Stimulated activated CD4-positive, alpha-beta T cell treated with anti-CD3 and anti-CD28 coated beads, Interleukin-12 subunit alpha, Interleukin-12 subunit beta, amount 100 ng/mL, for 4 hours (primary cell): ENCODE measurements at places on chromosomes 2 and 18.

DNA sequence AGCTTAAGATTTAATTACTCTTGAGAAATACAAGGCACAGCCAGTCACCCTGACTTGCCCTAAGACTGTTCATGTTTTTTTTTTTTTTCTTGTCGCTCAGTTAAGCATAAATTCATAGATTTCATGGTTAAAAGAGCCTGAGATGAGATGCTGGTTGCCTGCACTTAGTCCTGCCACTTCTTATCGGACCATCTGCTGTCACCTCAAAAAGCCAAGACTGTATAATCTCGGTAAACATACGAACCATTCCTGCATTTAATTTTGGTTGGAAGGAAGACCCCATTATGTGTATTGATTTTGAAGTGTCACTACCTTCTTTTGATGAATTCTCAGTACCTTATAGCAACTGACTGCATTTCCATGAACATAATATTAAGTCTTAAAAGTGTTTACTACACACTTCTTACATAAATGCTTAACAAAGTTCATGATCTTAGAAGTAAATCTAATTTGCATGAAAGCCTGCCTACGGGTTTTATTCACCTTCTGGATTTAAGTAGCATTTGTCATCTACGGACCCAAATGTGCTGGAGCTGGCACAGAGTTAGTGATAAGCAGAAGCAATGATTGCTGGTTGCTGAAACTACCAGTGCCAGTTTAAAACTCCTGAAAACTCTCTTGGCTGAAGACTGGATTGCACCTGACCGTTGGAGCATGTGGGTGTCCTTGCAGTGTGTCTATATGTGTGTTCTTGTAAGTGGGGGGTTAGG is 843.4 kb downstream of the TMEM182 start:
- DNase-seq = no peak

DNA sequence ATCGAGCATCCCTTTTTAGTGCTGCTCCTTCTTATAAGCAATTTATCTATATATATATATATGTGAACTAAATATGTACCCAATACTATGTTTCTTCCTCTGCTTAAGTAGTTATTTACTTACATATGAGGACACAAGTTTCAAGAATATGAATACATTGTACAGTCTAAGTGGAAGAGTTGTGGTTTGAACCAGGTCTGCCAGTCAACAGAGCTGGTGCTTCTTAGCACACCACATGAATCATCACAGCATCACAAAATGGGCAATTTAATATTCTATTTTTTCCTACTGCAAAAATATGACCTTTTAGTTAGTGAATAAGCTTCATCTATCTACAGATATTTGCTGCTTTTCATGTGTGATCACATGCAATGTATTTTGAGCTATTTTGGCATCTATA is 64.4 kb upstream of the SPAG16 start:
- DNase-seq = no peak

DNA sequence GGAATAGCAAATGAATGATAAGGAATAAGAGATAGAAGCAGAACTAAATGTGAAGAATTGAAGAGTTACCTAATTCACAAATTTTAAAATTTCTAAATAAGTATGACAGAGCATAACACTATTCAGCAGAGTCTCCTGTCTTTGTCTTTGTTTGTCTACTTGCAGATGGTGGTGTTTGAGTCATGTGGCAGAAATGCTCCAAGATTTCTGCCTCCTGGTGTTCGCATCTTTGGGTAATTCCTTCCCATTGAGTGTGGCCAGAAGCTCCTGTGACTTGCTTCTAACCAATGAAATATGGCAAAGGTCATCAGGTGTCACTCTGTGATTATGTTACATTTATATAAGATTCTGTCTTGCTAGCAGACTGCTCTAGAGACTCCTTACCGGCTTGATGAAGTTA is 45.6 kb upstream of the GALNT3 start:
- no peak for DNase-seq

GRCh38 chr2:203016716-203017115 is 2.0 kb downstream of the NBEAL1 start:
- no peak for DNase-seq

- no peak for DNase-seq
Measured at GRCh38 chr2:201959198-201959597, 74.5 kb upstream of the FZD7 start.

GRCh38 chr2:231018184-231018583 is 19.1 kb upstream of the C2orf72 start:
- DNase-seq = no peak

- no peak for DNase-seq
Measured at GRCh38 chr2:160087854-160088745, 25.7 kb upstream of the PLA2R1 start.

DNA sequence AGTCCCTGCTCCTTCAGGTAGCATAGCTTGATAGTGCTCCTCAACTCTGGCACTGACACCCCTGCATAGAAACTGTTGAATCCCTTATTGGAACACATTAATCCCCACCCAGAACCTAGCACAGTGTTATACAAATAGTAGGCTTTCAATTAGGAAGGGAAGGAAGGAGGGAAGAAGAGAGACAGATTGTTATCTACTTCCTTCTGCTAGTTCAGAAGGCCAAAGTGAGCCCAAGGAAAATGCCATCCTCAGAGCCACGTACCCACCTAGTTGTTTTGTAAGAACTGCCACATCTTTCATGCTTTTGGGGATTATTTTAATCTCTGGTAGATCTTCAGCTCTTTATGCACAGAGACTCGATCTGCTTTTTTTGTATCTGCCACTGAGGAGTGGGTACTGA is 75.1 kb downstream of the CLHC1 start:
- DNase-seq = no peak

- DNase-seq = no peak
Measured at GRCh38 chr2:181440919-181441318, 16.3 kb upstream of the ITGA4 start.

DNA sequence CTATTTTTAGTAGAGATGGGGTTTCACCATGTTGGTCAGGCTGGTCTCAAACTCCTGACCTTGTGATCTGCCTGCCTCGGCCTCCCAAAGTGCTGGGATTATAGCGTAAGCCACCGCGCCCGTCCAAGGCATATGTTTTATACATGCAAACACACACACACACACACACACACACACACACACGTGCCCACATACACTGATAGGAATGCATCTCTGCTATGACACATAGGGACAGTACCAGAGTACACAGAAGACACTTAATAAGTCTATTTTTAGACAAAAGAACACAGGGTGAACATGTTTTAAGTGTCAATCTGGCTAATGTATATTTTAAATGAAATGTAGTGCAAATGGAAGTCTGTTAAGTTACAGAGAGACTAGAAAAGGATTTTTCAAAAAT is 10.7 kb upstream of the RNF103 start:
- no peak for DNase-seq

DNA sequence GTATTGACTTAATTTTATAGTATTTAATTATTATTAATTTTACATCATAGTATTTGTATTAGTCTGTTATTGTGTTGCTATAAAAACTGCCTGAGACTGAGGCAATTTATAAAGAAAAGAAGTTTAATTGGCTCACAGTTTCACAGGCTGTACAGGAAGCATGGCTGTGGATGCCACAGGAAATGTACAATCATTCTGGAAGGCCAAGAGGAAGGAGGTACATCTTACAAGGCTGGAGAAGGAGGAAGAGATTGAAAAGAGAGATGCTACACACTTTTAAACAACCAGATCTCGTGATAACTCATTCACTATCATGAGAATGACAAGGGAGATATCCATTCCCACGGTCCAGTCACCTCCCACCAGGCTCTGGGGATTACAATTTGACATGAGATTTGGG is 2019.4 kb upstream of the PIK3C3 start:
- DNase-seq = no peak

- DNase-seq = peak; percentile 71
Measured at GRCh38 chr2:241859436-241860183, 916 bp upstream of the PDCD1 start.

- no peak for DNase-seq
Measured at GRCh38 chr2:74836675-74837401, 2.9 kb downstream of the HK2 start.

DNA sequence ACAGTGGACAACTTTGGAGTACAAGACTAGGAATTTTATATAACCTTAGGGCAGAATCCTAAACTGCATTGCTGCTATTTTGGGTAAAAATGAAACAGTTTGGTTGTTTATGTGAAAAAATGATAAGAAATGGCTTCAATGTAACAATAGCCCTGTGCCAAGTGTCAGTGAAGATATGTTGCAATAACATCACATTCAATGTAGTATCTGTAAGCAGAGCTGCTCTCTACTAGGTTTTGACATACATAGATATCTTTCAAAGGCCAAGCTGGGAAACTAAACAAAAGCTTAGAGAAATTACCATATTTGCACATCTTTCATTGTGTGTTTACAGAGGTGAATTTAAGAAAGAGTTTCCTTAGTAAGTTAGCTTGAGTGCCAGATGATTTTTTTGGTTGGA is 135.0 kb upstream of the DOK6 start:
- no peak for DNase-seq

DNA sequence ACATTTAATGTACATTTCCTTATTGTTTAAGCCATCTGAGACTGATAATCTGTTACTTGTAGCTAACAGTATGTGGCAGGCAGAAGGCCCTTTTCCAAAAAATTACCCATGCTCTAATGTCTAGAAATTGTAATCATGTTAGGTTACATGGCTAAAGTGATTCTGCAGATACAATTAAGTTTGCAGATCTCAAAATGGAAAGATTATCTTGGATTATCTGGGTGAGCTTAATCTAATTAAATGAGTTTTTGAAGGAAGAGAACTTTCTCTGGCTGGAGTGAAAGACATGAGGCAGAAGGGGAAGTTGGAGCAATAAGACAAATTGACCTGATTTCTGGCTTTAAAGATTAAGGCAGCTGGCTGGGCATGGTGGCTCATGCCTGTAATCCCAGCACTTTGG is 76.3 kb downstream of the MBD2 start:
- no peak for DNase-seq

- no peak for DNase-seq
Measured at GRCh38 chr2:145769011-145769716, 1249.2 kb upstream of the ZEB2 start.

DNA sequence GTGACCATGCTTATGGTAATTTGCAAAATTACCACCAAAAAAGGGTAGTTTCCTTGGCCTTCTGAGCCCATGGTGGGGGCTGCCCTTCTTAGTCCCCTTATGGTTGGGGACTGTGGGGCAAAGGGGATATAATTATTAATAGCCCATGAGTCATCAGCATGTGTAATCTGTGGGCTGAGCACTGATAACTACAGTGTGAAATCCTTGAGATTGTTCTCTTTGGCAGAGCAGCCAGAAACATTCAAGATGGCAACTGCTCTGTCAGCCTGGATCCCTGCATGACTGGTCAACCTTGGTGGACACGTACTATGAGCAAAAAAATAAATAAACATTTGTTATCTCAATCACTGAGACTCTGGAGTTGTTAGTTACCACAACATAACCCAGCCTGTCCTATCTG is 61.3 kb downstream of the MGAT4A start:
- DNase-seq = no peak

DNA sequence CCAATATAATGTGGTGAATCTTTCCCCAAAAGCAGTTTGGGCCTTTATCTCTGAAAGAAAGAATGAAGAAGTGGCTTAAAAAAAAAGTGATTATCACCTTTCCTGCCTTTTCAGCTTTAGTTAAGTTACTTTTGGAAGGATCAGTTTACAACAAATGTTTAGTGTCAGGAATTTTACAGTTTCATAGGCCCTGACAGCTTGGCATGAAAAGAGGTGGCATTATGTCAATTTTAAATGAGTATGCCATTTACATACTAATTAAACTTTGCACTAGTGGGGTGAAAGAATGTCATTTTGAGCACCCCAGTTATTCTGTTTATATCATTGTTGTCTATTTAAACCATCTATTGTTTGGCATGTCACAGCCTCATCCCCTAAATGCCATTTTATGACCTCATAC is 763.5 kb upstream of the FANCL start:
- no peak for DNase-seq

DNA sequence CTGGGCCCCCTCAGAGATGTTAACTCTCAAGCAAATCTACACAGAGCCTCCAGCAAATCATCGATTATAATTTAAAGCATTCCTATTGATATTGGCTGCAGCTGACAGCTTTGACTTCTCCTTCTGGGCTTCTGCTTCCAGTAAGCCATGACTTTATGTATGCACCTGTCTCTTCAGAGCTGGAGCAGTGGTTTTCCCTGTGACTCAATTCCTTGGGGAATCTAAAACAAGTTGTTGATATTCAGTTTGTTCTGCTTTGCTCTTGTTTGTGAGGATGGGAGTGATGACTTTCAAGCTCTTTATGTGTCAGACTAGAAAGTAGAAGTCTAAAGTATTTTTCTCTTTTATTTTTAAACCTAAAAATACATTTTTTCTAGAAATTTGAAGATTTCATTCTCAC is 45.1 kb upstream of the TNP1 start:
- DNase-seq = no peak

- no peak for DNase-seq
Measured at GRCh38 chr18:25976554-25976953, 113.9 kb downstream of the SS18 start.

DNA sequence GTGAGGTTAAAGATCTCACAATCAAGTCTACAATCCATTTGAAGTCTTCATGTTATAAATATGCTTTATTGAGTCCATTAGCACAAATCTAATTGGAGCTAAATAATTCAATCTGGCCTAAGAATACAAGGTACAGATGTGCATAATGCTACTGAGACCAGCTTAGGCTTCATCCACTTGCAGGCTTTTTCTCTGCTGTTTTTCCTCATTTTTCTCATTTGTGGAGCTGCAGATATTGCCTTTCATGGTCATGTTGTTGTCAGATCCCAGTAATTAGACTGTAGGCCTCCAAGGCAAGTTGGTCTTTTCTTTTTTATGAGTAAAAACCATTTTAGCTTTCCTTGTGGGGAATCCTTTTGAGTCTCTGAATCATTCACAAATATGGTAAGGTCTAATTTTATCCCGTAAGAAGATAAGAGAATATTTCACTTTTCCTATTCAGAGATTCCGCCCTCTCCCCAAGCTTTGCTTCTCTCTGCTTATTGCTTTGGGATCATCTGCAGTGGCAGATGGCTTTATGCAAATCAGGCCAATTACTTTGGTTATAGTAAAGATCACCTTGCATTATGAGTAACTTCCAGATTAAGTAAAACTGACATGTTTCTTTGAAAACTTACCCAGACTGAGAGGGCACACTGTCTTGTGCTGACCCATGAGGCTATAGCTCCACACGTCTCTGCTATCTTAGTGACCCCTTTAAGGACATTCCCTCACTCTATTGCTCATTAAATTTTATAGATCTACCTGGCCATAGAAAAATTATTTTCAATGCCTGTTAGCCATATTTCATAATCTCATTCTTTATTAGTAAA is 80.9 kb downstream of the MGAT5 start:
- no peak for DNase-seq

DNA sequence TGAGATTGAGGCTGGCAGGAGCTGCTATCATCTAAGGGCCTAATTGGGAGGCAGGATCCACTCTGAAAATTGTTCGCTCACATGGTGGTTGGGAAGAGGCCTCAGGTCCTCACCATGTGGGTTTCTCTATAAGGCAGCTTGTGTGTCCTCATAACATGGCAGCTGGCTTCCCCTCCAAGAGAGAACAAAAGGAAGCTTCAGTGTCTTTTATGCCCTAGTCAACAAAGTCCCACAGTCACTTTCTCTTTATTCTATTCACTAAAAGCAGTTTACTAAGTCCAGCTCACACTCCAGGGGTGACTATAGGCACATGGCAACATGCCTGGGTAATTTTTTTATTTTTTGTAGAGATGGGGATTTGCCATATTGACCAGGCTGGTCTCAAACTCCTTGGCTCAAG is 5.8 kb upstream of the ITGAV start:
- DNase-seq = no peak

- peak; percentile 37 for DNase-seq
Measured at GRCh38 chr18:47754311-47755101, 176.0 kb downstream of the SMAD2 start.
